ENCODE measurements at places on chromosomes 7 and 10. TPM values are rescaled to one million over a fixed set of nuclear protein-coding genes. Genes with fewer than 3 reads are reported as not detected.
A peak's percentile ranks its signal among the peaks of the same experiment; 100 is the strongest.

DNA sequence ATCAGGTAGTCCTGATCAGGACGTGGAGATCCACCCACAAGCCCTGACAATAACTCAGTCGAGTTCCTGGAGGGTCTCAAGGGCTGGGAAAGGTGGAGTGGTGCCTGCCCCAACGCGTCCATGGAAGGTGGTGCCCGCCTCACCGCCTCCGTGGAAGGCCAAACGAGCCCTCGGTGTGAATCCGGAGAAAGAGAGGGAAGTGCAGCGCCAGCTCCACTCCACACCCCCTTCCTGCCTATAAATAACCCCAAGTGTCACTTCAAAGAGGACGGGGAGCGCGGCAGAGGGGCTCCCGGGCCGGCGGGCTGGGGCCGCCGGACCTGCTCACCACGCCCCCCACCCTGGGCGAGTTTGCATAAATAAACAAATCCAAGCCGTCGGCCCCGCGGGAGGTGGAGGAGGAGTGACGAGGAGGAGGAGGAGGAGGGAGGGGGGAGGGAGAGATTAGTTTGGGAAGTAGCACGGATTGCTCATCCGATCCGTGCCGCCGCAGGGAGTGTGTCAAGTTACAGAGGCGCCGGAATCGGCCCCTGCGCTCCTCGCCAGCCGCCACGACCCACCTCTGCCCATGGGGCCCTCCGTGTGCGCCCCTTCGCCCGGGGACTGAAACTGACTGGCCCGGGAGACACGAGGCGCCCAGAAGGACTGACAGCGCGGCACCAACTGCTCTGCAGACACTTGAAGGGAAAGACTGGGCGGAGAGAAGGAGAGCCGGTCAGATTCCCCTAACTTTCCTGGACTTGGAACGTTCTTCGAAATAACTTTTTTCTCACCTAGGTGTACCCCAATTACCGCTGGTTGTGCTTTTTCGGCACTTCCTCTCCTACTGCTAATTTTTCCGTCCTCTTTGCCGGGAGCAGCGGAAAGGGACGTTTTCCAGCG lies at the start of gene COL13A1:
Gene COL13A1, plus strand, starts transcription at position 473 of the 882 bp plus-strand sequence. CDS start 518 bp downstream, outside the sequence.
- DNase-seq, result peak; percentile 86

DNA sequence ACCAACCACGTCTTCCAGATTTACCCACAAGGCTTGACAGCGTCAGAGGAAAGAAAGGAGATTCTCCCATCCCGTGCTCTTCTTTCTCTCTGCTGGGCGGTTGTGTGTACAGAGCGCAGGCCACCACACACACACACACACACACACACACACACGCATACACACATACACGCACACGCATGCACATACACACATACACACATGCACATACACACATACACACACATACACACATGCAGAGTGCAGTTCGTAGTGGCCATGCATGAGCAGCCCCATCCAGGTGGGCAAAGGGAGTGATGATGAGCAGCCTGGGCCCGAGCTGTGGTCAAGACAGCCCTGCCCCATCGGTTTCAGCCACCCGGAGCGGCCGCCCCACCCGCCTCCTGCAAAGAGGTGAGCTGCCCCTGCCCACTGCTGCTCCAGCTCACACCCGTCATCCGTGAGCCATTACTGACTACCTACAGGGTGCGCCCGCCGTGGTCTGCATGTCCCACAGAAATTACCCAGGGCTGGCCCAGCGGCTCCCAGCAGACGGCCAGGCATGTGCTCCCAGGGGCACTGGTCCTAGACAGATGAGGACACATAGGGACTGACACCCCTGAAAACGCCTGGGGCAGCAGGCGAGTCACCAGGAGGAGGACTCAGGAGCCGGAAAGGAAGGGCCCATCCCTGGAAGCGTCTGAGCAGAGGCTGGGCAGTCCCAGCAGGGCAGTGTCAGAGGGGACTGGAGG lies 69.6 kb downstream of the ASB13 start:
- DNase-seq, result peak; percentile 93

ELMO1 gene
- 0.29 TPM for total RNA-seq

GRCh38 chr7:124489925-124490324 lies 275.7 kb downstream of the GPR37 start:
- no peak for DNase-seq

SORBS1 gene
- 2.1 TPM for total RNA-seq

DNA sequence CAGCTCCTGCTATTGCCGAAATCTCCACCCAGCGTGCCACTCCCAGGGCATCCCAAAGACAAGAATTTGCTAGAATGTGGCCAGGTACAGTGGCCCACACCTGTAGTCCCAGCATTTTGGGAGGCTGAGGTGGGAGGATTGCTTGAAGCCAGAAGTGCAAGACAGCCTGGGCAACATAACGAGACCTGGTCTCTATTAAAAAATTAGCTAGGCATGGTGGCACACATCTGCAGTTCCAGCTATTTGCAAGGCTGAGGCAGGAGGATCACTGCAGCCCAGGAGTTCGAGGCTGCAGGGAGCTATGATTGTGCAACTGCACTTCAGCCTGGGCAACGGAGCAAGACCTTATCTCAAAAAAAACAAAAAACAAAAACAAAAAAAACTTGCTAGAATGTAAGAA lies 73.3 kb upstream of the LYZL2 start:
- DNase-seq, result no peak

DNA sequence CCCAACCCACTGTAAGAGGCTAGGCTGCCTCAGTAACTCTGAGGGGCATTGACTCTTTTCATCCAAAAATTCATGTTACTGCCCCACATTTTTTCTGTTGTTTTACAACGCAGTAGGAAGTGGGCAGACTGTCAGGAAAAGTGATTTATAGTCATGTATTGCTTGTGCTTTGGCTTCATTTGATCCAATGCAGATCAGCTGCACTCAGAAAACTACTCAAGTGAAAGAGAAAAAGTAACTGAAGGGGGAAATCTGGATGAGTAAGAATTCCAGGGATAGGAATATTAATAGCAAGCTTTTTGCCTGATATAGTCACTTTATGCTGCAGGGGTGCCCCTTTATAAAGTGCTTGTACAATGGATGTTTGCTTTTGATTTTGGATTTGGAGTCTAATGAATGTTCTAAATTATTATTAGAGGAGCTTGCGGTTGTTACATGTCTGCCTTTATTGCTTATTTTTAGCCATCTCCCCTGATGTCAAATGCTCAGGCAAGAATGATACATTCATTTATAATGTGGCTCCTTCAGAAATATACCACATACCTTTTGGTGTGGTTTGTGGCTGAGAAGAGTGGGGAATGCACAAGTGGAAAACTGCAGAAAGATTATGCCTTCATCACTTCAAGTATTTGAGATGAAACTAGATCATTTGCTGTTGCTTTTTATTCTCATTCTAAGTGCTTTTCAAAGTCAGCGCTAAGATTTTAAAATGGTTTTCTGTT lies 86.1 kb downstream of the EGFR start:
- peak; percentile 80 for DNase-seq

DRGX gene
- not detected for total RNA-seq

DNA sequence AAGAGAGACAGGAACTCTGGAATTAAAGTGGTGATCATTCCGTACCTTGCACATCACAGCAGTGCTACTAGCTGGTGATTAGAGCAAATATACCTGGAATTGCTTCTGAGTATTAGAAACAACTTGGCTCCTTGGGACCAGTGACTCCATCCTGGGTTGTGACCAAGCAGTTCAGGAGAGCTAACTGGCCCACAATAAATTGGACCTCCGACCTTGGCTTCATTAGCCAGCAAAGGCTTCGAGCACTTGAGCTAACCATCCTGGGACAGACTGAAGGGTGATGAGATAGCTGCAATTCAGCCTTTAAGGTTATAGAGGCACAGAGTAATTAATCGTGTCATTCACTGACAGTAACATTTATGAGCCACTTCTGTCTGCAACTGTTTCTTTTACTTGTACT lies 287.8 kb downstream of the INHBA start:
- no peak for DNase-seq

Data from RPMI7951 (cell line).